Activated CD4-positive, alpha-beta memory T cell treated with anti-CD3 and anti-CD28 coated beads for 36 hours (primary cell): ENCODE measurements at places on chromosomes 6 and 20.

DNA sequence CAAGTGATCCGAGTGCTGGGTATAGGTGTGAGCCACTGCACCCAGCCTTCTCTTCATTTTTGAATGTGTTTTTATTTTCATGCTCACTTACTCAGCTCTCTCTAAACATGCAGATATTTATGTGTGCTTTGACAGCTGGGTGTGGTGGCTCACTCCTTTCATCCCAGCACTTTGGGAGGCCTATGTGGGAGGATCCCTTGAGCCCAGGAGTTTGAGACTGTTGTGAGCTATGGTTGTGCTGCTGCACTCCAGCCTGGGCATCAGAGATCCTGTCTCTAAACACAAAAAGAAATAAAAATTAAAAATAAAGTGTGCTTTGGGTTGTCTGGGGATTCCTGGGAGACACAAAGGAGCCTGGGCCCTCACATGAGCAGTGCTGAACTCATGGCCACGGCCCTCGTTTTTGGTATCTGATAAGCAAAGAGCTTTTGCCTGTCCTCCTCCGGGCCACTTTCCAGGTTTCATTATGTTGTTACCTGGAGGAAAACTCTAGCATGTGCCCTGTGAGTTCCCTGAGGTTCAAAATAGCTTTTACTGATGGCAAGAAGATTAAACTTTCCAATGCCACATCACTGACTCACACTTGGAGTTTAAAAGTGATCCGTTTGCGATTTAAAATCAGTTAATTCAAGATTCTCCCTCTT lies 78.5 kb downstream of the CD164 start:
- no peaks in the 10 kb centered on the region for H3K36me3 ChIP-seq
- no peak overlapping the region for H3K4me3 ChIP-seq
- peaks cover 4% of the 10 kb centered on the region for H3K27me3 ChIP-seq
- no peak overlapping the region for H3K27ac ChIP-seq
- no peak for DNase-seq
- peaks cover 31% of the 10 kb centered on the region for H3K4me1 ChIP-seq

DNA sequence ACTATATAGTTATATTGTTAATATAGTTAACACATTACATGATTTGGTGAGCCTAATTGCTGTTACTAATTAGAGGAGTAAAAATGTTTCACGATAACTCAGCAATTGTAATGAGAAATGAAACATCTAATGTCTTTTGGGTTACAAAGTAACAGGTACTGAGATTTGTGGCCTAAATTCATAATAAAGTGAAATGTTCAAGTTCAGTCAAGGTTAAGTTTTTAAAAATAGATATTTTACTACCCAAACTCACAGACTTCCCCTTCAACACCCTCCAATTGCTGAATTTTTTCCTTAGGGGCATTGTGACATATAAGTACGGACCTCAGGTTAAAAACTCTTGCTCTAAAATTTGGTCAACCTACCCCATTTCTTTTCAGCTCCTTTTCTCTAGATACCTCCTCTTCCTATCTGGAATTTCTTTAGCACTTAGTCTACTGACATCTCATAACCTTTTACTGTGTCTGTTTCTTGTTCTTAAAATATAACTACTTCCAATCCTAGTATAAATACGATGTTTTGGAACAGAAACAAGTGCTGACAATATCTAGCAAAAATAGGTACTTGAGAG lies 112.3 kb upstream of the PRSS16 start:
- peaks cover 29% of the 10 kb centered on the region for H3K4me1 ChIP-seq
- H3K4me3 ChIP-seq, result no peak overlapping the region
- peaks cover 7% of the 10 kb centered on the region for H3K36me3 ChIP-seq
- peak overlapping the region; percentile 64 for H3K27ac ChIP-seq

DNA sequence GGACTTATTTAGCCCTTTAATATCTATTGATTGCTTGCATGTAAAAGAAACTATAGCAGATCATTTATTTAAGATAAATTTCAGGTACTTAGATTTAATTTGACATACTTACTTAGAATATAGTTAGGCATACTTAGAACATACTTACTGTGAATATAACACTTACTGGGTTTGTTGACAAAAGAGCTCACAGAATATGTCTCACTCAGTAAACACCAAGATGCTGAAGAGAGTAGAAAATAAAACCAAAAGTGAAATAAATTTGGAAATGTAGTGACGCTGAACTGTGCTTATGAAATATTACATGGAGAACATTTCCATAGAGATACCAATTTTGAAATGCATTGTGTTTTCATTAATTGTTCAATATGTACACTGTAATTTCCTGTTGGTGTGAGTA lies 615.4 kb upstream of the MAN1A1 start:
- no peaks in the 10 kb centered on the region for H3K4me1 ChIP-seq
- no peak overlapping the region for H3K27ac ChIP-seq
- no peaks in the 10 kb centered on the region for H3K36me3 ChIP-seq
- H3K27me3 ChIP-seq, result no peaks in the 10 kb centered on the region

GRCh38 chr6:6556738-6557503 lies 31.6 kb upstream of the LY86 start:
- peaks cover 21% of the 10 kb centered on the region for H3K4me1 ChIP-seq
- H3K36me3 ChIP-seq, result no peaks in the 10 kb centered on the region
- no peak overlapping the region for H3K4me3 ChIP-seq

DNA sequence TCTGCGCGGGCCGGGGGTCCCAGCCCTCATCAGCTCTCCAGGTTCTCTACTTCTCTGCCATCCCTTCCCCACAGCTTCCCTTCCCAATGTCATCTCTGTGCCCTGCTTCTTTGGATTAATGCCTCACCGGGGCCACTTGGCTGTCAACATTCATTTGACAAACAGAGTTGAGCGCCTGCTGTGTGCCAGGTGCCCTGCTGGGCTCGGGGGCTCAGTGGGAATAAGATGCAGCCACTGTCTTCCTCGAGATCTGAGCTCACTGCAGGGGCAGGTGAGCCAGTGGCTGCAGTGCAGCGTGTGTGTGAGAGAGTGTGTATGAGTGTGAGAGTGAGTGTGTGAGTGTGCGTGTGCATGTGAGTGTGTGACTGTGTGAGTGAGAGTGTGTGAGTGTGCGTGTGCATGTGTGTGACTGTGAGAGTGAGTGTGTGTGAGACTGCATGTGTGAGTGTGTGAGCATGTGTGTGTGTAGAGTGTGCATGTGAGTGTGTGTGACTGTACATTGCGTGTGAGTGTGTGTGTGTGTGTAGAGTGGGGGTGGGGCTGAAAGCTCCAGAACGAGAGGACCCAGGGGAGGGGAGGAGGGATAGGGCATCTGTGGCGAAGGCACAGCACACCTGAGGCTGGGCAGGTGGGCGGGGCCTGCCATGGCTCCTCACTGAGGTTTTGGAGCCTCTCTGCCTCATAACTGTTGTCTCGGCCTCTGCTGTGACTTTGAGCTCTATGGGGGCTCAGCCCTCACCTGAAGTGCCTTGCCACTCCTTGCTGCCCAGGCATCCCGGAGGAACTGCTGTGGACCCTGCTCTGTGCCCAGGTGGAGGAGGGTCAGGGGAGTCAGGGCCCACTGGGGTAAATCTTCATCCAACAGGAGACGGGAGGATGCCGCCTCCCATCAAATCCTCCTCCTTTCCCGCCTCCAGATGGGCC lies 36.5 kb upstream of the PHACTR3 start:
- H3K27me3 ChIP-seq, result peaks cover 10% of the 10 kb centered on the region
- no peak overlapping the region for H3K27ac ChIP-seq
- H3K4me1 ChIP-seq, result no peaks in the 10 kb centered on the region
- H3K36me3 ChIP-seq, result no peaks in the 10 kb centered on the region
